ENCODE measurements at places on chromosomes 16 and 17. TPM values are rescaled to one million over a fixed set of nuclear protein-coding genes. Genes with fewer than 3 reads are reported as not detected.

Gene NKD1
- total RNA-seq: 0.19 TPM

DNA sequence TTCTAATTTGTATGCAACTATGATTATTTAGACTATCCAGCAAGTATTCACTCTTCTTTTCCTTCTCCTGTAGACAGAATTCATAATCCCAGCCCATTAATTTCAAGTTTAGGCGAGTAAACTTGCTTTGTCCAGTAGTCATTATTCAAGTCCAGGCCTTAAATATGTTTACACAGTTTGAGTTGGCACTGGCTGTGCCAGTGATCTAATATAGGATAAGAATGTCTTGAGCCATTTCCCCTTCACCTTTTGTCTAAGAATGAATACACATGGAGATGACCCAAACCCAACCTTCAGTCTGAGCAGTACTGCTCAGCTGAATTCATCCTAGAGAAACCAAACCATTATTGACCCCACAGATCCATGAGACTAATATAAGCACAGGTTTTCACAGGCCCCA lies 930.4 kb upstream of the CDH8 start:
- DNase-seq: no peak

DNA sequence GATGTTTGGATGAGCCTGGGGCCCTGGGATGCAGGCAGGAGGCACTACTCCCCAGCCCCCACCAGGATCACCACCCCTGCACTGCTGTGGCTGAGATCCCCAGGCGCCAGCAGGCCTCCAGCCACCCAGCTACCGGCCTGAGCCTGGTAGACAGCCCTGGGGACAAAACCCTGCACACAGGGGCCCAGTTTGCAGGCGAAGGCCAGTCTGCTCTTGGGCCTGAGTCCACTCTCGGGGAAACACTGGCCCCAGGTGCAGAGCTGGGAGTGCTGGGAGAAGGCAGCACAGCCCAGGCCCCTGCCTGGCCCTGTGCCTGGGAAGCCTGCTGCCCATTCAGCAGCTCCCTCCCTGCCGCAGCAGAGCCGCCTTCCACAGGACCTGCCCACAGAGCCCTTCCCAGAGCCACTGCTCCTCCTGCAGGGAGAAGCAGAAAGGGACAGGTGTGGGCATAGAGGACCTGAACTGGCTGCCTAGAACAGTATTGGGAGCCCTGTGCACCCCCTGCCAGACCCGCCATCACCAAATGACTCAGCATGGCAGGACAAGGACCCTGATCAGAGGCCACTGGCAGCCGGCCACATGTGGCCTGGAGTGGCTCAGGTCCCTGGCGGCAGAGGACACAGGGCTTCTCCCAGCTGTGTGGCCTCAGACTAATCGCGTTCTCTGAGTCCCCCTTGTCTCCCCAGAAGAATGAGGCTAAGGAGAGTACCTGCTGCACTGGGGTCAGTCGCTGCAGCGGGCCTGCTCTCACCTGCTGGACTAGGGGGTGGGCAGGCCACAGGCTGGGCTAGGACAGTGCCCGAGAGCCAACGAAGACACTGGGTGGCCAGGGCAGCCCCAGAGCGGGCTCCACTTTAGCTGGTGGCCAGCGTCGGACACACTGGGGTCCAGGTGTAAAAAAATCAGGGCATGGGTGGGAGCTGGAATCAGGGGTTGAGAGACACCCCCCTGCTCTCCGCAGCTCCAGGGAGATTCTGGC lies 10.7 kb downstream of the MSRB1 start:
- no peak for DNase-seq

Gene TPPP3
- total RNA-seq: 17.6 TPM

All from LHCN-M2 (cell line).